ENCODE measurements at places on chromosomes 1 and 21.

DNA sequence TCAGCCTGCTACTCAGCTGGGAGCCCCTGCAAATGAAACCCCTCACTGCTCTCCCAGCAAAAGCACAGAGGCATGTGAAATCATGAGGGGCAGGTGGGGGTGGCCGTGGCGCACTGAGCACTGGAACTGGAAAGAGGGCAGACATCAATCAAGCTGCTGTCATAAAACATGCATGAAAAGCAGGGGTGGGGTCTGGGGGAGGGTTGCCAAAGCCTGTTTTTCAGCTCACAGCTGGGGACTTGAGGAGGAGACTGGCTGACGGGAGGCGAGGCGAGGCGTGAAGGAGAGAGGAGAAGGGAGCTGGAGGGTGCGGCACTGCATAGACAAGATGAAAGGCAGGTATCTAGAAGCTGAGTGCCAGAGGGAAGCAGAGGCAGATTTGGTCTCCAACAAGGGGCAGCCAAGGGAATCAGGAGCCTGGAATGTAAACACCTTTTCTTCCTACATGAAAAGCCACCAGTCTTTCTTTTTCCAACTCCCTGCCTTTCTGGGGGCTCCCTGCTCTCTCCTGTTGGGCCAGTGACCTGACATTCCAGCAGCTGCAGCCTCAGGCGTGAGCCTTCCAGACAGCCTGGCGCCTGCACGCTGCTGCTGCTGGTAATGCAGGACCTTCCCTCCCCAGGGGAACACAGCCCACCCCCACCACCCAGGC lies 87.0 kb downstream of the NMNAT2 start:
- DNase-seq: no peak

DNA sequence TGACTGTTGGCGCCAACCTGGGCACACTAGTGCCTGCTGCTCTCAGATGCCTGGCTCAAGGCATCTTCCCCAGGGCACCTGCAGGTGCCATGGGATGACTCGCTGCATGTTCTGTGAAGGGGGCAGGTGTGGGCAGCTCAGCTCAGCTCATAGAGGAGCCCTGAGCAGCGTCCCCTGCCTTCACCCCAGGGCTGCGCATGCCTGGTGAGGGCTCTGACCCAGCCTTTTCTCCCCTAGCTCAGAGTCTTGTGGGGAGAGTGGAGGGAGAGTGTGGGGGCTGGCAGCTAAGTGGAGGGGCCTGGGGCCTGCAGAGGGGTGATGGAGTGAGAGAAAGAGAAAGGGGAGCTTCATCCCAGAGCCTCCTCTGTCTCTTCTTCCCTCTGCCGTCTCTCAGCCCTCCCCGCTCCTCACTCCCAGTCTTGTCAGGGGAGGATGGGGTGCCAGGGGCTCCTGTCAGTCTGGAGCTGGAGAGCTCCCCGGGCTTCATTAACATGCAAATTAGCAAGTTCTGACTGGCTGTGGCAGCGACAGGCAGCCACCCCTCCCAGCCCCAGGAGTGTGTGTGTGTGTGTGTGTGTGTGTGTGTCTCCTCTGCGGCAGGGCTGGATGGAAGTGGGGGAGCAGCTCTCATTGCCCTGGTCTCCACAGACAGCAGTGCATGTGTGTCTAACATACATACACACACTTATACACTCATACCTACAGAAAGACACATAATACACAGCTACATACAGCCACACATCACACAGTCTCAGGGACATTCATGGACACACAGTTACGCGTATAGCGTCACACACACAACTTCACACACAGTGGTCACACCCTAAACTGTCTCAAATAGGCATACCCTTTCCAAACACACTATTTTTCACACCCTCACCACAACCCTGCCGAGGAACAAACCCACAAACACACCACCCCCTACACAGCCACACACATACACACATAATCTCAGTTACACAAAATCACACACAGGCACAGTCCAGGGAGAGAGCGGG lies 34.0 kb downstream of the FOXO6 start:
- no peak for DNase-seq

GRCh38 chr1:209884665-209885117 lies 53.3 kb upstream of the SYT14 start:
- peak; percentile 90 for DNase-seq

- no peak for DNase-seq
Observed at GRCh38 chr21:34734696-34735095, 65.9 kb downstream of the CLIC6 start.

Measured in inflammatory macrophage treated with lipopolysaccharide for 1 hour (primary cell).